EH (cell line): ENCODE measurements at places on chromosomes 6 and 20.

- peak; percentile 82 for DNase-seq
These were observed 33.5 kb downstream of the TPBG start for GRCh38 chr6:82396964-82397751.

DNA sequence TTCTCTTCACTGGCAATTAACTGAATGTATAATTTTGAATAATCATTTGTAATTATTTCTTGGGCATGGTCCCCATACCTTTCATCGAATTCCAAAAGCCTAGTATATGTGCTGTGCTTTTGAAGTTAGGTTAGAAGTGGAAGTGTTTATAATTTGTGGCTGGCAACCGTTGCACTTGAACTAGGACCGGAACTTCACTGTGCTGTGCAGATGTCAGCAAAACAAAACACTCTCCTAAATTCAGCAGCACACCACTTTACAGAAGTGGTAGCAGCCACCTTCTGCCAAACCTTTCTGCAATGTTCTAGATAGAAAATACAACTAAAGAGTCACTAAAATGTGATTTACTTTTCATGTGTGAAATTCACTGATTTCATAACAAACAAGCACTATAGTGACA is 111.9 kb downstream of the FAM83B start:
- no peak for DNase-seq

DNA sequence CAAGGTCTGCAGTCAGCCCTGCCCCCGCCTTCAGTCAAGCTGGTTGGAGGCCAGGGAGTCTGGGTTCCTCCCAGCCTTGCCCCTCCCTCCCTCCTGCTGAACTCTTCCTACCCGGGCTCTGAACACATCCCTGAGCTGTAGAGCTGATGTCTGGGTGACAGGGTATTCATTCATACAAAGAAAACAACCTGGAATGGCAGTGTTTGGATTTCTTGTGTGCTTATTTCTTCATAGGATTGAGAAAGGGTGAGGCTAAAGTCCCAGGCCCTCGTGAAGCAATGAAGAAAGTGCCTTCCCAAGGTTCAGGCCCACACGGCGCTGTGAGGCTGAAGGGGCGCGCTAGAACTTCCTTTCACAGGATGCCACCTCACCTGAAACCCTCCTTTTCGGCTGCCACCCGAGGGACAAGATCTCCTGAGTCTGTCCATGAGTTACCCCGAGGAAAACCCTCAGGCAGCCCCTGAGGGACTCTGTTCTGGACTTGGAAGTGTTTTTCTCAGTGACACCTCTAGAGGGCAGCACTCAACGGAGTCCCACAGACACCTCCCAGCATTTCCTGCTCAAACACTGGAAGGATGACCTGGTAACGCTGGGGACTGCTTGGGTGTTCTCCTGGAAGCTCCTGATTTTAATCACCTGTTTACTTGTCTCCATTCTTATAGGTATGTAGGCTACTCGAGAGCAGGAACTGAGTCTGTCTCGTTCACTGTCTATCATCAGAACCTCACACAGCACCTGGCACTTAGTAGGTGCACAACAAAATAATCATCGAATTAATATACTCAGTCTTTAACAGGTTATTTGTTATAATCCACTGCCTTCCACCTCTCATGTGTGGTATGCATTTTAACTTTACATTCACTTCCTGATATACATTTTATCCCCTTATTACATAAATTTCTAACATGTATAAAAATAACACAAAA is 11.8 kb upstream of the GSTA1 start:
- DNase-seq, result peak; percentile 72

DNA sequence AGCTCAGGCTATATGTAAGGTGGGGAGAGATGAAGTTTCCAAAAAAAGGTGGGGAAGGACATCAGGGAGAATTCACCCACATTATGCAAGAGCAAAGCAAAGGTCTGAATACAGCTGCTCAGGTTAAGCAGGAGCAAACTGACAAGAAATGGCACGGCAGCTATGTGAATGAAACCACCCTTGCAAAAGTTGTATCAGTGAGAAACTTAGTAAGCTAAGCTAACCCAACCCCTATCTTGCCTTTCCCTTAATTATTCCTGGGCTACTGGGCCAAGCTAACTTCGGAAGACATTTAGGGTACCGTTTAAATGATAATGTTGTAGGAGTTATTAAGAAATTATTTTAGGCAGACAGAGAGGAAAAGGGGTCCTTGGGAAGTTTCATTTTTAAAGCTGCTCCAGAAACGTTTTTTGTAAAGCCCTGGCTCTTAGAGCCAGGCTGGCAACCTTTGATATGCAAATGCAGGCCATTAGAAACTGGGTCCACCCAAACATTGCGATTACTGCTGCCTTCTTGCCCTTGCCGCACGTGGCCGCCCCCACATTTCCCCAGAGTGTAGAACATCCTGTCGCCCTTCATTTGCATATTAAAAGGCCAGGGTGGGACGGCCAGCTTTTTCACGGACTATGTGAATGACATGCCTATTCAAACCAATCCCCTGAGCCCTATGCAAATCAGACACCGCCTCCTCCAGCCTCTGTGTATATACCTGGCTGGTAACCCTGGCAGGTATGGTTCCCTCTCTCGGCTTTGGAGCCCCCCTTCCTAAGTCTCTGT is 60.5 kb upstream of the SAMD5 start:
- no peak for DNase-seq

- DNase-seq, result no peak
These were observed 17.3 kb downstream of the SMAP1 start for GRCh38 chr6:70684794-70685493.

GRCh38 chr6:126010040-126010439 is 23.7 kb downstream of the TRMT11 start:
- DNase-seq, result no peak
